Muscle of leg (tissue), 16 donors: ENCODE measurements at places on chromosomes 4 and X.
A peak's percentile ranks its signal among the peaks of the same experiment; 100 is the strongest.

DNA sequence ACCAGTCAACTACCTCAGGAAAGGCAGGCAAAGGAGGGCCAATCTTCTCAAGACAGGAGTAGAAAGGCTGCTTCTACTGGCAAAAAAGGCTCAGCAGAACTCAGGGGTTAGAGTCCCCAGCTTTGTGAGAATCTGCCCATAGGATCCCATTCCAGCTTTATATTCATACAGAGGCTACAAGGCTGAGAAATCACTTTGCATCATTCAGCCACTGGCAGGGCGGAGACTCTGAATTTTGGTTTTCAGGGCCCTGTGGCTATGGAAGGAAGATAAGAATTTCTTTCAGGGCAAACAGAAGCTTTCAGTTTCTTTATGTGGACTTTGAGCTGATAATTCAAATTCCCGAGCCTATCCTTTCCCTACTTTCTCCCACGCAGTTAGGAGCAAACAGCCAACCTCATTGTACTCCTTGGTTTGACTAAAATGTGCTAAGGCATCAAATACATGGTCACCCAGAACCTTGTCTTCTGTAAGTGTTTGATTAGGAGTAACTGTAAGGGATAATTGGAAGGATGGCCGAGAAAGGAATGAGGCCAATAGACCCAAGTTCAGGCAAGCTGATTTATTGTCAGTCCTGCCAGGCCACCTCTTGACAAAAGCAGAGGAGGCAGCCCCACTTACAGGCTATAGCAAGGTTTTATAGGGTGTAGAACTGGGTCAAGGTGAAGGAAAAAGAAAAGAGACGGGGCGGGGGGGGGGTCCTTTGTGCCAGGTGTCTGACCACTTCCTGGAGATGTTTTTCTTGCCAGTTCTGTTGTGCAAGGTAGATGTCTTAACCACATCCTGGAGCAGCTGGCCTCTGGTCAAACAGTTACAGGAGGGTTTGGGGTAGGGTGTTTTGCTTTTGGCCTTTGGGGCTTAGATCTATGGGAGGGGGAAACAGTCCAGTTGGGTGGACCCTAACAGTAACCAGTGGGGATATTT is 165.3 kb upstream of the PPP1R2C start:
- DNase-seq = no peak

GRCh38 chr4:6710996-6711395 is 1.3 kb upstream of the MRFAP1L1 start:
- DNase-seq = no peak

GRCh38 chrX:22360129-22360528 is 87.4 kb downstream of the CBLL2 start:
- DNase-seq = peak; percentile 33

DNA sequence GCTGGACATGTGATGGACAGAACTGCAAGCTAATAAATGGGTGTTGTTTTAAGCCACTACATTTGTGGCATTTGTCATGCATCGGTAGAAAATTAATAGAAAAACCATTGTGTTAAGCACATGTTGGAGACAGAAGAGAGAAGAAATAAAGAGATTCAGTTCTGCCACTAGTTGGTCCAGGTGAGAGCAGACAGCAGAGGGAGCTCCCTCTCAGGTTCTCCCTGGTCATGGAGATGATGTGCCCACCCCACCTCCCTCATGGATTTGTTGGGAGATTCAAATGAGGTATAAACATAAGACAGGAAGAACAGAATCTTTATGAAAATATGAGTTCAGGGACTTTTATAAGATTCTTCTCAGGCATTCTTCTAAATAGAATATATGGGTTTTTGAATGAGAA is 36.8 kb upstream of the OCIAD2 start:
- DNase-seq = no peak

DNA sequence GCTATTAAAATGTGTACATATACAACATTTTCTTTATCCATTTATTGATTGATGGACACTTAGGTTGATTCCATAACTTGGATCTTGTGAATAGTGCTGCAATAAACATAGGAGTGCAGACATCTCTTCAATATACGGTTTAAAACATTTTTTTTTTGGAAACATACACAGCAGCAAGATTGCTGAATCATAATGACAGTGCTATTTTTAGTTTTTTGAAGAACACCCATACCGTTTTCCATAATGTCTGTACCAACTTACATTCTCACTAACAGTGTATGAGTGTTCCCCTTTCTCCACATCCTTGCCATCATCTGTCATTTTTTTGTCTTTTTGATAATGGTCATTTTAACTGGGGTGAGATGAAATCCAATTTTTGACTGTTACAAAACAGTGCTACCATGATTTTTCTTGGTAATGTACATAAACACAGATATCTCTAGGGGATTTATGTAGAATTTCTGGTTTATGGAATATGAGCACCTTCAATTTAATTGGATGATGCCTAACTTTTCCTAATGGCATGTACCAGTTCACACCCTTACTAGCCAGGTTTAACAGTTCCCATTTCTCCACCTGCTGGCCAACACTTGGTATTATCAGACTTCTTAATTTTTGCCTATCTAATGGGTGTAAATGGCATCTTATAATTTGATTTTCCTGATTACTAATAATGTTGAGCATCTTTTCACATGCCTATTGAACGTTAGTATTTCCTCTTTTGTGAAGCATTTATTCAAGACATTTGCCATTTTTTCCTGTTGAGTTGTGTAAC is 21.0 kb upstream of the TMSB15B start:
- peak; percentile 17 for DNase-seq

DNA sequence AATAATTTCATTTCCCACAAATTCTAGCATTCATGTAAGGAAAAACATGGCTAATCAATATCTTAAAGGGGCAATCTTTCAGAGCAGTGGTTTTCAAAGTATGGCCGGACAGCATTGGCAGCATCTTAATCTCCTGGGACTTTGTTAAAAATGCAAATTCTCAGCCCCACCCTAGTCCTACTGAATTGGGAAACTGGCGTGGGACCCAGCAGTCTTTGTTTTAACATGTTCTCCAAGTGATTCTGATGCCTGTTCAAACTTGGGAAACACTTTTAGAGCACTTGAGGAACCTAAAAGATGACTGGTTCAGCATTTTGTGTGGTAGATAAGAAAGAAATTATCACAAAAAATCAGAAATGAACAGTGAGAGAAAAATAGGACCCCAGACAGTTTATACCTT is 65.7 kb downstream of the ZFX start:
- peak; percentile 13 for DNase-seq
